NCI-H1048 (cell line): ENCODE measurements at places on chromosomes 1 and 21.
A peak's percentile ranks its signal among the peaks of the same experiment; 100 is the strongest.

GRCh38 chr1:55384637-55385036, 169.5 kb upstream of the USP24 start:
- no peak for DNase-seq

GRCh38 chr1:12627296-12627695, 9.3 kb upstream of the DHRS3 start:
- DNase-seq: no peak

DNA sequence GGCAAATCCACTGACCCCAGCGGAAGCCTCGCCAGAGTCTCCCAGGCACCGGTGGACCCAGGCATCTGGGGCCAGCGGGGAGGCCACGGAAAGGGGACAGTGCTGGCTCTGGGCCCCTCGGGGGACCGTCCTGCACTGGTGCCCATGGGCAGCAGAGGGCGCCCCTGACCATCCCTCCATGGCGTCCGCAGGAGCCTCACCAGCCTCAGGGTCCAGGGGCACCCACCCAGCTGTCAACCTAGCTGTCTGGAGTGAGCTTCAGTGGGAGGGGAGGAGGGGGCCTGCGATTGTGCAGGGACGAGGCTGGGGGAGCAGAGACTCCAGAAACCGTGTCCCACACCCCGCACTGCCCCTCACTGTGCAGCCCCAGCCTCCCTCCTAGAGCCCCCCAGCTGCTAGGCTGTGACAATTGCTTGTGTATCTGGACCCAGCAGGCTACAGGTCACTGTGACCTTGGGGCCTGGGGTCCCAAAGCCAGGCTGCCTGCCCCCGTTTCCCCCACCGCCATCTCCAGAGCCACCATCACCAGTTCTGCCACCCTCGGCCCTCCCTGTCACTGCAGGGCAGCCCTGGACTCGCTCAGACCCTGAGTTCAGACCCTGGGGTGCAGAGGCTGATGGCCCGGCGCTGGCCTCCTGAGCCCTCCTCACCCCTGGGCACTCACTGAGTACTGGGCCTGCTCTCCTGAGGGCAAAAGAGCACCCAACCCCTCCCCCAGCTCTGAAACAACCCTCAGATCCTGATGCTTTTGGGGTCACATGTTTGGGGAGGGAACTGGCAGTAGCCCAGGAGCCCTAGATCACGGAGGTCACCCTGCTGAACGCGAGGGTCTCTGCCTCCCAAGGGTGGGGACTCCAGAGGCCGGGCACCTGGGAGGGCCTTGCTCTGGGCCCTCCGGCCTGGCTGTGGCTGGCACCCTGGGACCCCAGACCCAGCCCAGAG, 10.6 kb upstream of the COL6A1 start:
- no peak for DNase-seq

- DNase-seq: no peak
Measured at GRCh38 chr1:167774710-167775109, 52.9 kb downstream of the MPZL1 start.

GRCh38 chr1:86154571-86155050, 2.0 kb downstream of the COL24A1 start:
- DNase-seq: no peak

DNA sequence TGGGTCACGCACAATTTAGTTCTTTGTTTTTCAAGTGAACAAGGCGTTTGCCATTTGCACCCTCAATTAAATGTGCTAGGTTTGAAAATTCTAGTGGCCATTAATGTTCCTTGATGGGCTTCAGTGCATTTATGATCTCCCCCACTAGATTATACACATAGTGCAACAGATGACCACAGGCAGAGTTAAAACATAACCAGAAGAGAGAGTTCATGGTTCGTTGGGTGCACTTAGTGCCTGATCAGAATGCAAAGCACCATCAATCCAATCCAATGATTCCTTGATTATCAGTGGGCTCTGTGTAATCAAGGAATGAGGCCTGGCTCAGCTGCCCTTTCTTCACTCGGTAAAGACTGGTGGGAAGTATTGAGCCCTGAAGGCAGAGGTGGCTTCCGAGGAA, 334.5 kb downstream of the PRDM2 start:
- DNase-seq: no peak

DNA sequence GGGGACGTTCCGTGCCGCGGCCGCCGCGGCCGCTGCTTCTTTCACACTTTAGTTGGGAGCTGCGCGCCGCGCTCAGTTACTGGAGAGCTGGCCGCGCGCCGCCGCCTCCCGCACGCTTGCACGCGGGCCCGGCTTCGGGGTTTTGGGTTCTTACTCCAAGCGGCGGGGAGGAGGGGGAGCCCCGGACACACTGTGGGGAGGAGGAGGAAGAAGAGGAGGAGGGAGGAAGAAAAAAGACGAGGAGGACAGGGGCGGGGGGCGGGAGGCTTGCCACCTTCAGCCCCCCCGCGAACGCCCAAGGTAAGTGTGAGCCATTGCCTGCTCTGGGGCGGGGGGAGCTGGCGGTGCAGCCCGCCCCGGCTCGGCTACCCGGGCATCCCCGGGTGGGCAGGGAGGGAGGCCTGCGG, 243 bp downstream of the C1orf21 start:
- no peak for DNase-seq

DNA sequence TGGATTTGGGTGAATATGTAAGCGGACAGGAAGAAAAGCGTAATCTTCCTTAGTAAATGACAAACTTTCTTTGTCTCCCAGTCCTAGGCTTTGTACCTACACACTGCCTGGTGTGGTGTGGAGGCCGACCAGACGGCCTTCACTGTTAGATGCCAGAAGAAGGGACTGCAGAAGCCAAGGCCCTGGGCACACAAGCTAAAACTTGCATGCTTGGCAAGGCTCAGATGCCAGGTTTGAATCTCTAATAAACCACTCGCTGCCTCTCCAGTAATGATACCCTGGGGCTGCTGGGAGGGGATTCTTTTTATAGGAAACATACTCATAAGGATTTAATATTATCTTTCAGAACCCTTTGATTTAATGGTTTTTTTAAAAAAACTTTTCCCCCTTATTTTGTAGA, 263.8 kb downstream of the PTPRC start:
- no peak for DNase-seq

DNA sequence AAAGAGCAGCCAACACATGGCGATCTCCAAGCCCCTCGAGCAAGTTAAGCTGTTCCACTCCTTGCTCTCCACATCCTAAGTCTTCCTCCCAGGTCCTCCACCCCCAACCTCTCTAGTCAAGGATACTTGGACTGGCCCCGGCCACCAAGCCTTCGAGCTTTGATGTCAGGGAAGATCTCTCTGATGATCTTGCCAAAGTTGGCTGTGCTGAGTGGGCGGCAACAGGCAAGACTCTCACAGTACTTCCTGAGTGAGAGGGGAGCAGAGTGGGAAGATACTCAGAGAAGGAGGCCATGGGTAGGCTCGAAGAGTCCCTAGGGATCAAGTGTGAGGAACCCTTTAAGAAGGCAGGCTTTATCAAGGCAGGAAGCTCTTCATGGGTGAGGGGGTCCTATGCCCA, 2.8 kb downstream of the RFX5 start:
- DNase-seq: no peak

DNA sequence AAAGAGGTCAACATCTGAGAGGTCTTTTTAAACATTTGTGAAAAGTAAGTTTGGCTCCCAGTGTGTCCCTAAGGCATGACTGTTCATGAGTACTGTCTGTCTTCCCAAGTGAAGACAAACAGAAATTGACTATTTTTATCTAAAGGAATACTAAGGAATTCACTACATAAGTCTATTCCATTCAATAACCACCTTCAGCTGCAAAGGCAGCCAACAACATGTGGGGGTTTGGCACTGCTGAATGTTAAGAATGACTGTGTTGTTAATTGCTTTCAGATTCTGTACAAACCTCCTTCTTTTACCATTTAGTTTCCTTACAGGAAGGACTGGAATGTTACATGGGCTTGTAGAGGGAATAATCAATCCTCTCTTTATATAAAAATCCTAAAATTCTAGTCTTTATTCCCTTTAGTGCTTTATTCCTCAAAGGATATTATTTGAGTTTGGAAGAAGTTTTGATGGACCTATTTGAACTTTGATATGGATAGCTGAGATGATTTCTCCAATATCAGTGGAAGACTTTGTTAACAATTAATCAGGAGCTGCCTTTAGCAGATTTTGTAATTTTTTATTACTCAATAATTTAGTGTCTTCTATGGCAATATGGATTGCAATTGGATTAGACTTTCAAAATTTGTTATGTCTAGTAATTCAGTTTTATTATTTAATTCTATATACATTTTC, 201.7 kb upstream of the CHRM3 start:
- DNase-seq: no peak

DNA sequence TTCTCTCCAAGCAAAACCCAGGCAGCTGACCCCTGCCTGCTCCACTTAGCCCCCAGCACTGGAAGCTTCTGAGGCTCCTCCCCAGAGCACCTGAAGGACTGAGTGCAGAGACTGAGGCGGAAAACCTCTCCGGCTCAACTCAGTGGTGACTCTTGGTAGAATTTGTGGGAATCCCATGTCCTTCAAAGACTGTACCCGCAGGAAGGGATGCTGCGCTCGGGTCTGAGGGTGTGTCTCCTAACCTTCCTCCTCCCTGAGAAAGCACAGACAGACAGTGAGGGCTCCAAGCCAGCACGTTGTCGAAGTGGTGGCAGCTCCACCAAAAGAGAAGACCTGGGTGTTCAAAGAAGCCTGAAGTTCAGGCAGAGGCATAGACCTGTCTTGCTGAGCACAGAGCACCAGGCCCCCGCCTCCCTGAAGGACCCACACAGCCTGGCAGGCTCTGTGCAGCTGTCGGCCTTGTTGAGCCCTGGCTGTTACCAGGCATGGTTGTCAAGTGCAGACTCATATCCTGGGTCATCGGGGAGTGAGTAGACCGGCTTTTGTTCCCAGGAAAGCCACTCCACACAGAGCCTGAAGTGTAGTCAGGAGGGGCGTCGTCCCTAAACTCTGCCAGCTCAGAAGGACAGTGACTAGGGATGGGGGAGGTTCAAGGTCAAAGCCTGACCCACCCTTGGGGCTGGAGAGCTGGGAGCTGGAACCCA, 36.7 kb downstream of the CSMD2 start:
- no peak for DNase-seq

DNA sequence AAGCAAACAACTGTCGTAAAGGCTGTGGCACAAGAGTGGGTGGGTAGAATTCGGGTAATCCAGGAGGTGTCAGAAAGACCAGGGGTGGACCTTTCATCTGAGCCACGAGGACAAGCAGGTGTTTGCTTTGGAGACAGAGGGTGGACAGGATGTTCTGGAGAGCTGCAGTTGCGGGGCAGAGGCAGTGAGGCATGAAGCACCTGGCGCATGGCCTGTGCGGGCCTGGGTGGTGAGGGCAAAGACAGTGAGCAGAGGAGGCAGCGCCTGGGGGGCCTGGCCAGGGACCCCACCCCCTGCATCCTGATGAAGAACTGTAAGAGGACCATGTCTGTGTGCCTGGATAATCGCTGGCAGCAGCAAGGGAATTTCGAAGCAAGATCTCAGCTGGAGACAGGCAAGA, 24.9 kb downstream of the KIF26B start:
- no peak for DNase-seq

DNA sequence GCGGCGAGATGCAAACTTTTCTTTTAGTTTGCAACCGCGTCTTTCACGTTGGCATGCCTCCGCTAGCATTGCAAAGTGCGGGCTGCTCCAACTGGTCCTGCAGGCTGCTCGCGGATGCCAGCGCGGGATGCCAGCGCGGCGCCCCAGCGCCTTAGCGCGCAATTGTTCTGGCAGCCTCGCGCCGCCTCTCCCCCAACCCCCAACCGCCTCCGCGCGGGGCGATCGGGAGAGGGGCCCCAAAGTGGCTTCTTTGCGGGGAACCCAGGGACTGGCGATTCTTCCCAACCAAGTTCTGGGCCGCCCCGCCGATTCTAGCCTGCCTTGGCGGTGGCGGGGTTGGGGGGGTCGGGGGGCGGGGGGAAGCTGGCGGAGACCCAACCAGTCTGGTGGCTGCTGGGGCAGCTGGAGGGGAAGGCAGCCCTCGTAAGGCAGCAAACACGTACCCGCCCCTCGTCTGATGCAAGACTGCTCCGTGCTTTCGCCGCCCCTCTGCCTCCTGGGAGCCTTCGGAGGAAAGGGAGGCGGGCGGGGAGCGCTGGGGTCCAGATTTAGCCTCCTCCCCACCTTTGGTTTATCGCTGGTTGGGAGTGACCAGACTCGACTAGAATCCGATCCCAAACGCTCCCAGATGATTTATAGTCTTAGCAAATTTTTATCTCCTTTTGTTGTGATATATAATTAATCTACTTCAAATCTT, 756 bp downstream of the PHGDH start:
- DNase-seq: peak; percentile 79

- no peak for DNase-seq
Measured at GRCh38 chr1:90309806-90310205, 314.9 kb downstream of the ZNF326 start.

DNA sequence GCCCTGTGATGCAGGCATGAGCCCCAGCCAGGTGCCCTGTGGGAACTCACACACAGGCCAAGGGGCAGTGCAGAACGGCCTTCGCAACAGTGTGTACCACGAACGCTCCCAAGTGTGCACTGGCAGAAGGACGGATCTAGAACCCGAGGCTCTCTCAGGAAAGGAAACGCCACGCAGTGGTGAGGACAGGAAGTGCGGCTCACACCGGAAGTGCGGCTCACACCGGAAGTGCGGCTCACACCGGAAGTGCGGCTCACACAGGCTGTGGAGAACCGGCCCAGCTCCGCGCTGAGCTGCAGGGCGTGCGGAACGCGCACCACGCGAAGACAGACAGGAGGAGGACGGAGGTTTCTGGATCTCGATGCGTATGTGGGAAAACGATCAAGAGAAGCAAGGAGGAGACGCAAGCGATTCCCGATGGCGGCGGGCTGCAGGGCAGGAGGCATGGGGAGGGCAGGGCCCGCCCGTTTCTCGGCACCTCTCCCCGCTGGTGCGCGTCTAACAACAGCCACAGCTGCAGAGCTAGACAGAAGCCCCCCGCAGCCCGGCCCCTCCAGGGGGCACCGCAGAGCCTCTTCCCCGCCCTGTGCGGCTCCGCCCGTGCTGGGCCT, 35.9 kb upstream of the TMEM52 start:
- no peak for DNase-seq

- DNase-seq: no peak
Measured at GRCh38 chr1:245458234-245458633, 303.4 kb downstream of the KIF26B start.

DNA sequence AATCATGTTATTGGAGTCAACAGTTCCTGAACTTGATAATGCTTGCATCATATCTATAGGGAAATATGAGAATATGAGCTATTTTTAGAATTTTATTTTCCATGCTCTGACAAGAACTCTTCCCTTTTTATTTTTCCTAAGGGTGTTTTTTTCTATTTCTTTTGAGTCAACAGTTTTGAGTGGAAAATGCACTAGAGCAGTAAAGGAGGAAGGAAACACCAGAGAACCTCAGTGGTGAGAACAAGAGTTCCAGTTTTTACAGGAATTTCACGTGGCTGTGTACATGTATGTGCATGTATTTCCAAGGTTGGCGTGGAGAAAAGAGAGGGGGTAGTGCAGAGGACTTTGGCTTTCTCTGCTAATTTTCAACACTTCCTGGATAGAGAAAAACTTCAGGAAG, 63.6 kb upstream of the TNFSF18 start:
- no peak for DNase-seq
